ENCODE measurements at places on chromosomes 7 and 10.

GRCh38 chr7:158587162-158588084 is at the start of gene PTPRN2:
PTPRN2 (minus strand) TSS chr7:158587823.
- peak; percentile 65 for DNase-seq

DNA sequence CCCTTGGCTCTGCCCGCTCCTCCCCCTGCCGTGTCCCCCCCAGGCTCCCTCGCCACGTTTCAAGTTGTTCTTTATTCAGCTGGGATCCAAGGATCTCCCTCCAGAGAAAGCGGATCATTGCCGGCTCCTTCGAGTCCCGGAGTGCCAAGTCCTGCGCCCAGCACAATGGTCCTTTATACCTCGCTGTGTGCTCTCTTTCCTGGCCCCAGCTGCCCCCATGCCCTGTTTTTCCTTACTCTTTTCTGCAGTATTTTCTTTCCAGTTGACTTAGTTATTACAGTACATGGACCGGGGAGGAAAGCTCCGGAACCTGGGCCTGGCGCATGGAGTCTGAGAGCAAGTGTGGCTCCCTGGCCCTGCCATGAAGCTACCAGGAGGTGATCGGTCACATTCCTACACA is 88.1 kb upstream of the KMT2C start:
- no peak for DNase-seq

DNA sequence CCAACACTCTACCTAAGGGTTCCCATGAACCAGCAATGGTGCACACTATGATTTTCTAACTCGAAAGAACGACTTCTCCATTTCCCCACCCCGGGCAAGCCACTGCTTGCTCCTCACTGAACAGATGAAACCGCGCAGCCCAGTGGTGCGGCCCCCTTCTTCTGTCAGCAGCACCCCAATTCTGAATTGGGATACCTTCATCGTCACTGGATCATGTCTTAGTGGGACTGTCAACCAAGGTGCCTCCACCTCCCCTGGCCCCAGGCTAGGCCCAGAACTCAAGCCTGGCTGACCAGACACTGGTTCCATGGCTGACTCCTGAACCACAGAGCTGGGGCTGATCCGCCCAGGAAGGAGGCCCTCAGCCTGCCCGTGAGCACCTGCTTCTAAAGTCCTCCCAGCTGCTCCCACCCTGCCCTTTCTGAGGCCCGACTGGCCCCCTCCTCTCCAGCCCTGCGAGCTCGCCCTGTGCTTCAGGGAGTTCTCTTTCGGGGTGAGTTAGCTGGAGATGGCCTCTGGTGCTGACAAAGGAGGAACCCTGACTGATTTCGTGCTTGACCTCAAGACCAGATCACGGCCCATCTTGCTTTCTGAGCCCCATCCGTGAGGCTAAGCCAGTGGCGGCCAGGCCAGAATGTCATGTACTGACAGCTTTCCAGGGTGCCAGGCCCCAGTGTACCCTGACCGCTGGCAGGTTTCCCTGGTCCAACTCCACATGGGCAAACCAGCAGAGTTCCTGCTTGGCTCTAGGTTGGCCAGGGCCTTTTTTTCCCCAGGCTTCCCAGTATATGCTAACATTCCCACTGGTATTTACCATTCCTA is 44.5 kb downstream of the FAM53B start:
- no peak for DNase-seq

- no peak for DNase-seq
These were observed 117.0 kb downstream of the ALOX5 start for GRCh38 chr10:45491061-45491460.

DNA sequence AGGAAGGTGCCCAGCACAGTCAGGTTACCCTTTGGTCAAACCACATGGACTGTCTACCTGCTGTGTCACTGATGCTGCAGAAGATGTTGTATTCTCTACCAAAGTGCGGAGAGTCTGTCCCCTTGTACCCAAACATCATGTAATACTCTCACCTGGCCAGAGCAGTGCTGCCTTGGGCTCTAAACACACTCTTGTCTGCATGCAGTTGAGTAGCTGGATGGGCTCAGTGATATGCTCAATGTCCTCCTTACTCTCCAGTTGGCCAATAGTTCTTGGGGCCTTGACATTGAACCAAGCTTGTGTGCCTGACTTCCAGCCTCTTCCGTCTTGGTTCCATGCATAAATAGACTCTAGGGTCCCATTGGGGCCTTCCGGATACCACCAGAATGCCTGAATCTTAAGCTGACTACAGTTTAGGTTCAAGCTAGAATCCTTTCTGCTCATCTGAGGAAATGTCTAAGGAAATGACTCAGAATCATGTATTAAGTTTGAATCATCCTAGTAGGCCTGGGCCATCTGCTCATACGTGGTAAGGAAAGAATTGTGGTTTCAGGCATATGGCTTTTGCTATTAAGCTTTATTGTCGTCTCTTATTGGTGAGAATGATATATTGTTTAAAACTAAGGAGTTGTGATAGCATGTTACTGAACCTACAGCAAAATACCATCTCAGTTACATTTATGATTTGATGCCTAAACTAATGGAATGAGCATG is 118.0 kb downstream of the OTUD1 start:
- no peak for DNase-seq

- DNase-seq = no peak
These were observed 137.3 kb downstream of the AGMO start for GRCh38 chr7:15424468-15424867.

- DNase-seq = no peak
These were observed 7.4 kb upstream of the APBB1IP start for GRCh38 chr10:26430641-26431163.

DNA sequence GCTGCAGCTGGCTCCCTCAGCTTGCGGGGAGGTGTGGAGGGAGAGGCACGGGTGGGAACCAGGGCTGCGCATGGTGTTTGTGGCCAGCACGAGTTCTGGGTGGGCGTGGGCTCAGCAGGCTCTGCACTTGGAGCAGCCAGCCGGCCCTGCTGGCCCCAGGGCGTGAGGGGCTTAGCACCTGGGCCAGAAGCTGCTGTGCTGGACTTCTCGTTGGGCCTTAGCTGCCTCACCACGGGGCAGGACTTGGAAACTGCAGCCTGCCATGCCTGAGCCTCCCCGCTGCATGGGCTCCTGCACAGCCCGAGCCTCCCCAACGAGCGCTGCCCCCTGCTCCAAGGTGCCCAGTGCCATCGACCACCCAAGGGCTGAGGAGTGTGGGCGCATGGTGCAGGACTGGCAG is 120.1 kb downstream of the ZNF248 start:
- no peak for DNase-seq

DNA sequence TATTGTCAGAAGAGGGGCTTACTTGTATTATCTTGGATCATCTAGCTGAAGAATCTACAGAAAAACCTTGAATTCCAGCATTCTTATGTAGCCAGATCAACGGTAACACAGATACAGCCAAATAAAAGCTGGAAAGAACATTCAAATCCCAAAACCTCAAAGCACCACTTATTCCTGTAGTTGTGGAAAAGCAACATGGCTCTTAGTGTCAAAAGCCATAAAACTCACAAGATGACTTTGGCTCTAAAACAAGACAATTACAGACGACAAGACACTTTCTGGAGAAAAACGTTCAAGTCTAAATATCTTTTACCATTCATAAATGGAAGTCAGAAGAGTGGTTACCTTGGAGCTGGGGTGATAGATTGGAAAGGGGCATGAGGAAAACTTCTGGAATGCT is 173.0 kb downstream of the HERPUD2 start:
- no peak for DNase-seq

GRCh38 chr7:141664450-141664849 is 37.5 kb downstream of the DENND11 start:
- no peak for DNase-seq

GRCh38 chr7:38453168-38453567 is 178.0 kb downstream of the AMPH start:
- no peak for DNase-seq

- DNase-seq = no peak
These were observed 7.0 kb downstream of the PTF1A start for GRCh38 chr10:23198940-23199767.

DNA sequence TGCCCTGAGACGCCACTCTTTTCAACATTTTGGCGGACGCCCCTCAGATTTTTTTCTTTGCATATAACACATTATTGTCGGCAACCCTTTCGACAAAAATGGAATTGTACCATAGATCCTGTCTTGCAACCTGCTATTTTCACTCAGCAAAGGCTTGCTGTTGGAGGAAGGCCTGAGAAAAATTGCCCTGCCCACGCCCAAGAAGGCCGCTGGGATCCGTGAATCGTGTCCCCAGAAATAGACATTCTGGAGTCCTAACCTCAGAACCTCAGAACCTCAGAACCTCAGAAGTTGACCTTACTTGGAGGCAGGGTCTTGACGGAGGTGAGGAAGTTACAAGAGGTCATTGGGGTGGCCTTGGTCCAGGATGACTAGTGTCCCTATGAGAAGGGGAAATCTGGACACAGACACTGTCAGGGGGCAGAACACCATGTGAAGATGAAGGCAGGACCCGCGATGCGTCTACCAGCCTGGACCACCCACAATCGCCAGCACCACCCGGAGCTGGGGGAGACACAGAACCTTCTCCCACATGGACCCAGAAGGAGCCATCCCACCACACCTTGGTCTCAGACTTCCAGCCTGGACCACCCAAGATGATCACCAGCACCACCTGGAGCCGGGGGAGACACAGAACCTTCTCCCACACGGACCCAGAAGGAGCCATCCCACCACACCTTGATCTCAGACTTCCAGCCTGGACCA is 19.1 kb upstream of the DNAAF5 start:
- DNase-seq = no peak

GRCh38 chr7:77866786-77867536 is 68.4 kb downstream of the PHTF2 start:
- no peak for DNase-seq

DNA sequence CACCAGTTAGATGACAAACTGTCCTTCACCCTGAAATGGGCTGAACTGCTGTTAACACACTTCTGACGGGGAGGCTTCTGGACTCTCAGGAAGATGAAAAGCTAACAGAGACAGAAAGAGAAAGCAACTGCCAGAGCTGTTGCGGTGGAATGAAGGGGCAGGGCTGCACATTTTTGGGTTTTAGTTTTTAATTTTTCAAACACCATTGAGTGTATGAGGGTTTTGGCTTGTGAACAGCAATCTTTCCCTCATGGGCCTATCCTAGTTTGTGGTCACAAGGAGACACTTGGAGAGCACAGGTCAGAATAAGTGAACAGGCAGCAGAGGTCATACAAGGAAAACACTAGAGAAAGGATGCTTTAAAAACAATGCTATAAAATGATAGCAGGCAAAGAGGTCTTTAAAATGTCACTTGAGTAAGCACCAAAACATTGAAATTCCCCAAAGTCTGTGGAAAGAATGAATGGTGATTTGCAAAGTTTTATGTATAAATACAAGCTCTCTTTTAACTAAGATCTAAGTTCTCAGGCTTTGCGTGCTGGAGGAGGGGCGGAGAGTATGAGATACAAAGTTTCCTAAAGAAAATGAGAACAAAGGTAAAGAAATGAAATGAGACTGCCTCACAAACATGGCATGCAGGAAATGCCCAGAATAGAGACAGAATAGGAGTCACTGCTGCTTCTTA is 101.4 kb upstream of the GLI3 start:
- DNase-seq = no peak

GRCh38 chr10:33234831-33235237 is 99.6 kb downstream of the NRP1 start:
- no peak for DNase-seq

- DNase-seq = no peak
These were observed 16.8 kb downstream of the DLD start for GRCh38 chr7:107907790-107908189.

DNA sequence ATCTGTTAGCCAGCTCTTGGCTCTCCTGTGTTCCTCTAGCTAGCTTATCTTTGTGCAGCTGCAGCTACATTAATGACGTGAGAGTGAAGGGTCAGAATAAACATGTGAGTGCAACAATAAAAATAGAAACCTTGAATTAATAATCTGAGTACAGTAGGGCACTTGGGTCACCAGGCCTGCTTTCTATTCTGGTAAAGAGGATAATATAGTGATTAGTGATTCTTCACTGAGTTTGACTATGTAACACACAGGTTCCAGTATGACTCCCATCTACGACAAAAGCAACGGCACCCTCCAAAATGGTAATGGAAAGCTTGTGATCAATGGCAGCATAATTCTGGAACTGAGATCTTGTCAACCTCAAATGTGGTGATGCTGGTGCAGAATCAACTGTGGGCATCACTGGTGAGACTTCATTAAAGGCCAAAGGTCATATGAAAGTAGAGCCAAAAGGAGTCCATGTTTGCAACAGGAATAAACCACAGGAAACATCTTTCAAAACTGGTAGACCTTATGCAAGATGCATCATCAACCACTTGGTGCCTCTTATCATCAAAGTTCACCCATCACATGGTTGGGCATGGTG is 77.6 kb downstream of the NRBF2 start:
- DNase-seq = peak; percentile 26

DNA sequence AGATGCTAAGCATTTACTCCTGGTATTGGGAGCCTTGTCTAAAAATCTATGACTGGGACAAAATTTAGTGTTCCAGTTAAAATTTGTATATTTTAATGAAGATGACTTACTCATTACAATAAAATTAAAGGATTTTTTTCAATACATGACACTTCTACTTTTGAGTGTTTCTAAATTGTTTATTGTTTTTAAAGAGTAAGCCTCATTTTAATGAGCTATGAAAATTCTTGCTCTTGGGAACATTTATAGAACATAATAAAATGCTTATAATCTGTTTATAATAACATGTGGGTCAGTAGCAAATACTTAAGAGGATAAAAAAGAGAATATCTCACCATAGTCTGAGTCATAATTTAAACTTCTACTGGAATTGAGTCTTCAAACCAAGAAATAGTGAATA is 149.5 kb downstream of the PLCE1 start:
- DNase-seq = no peak

GRCh38 chr7:87475359-87476178 is at the start of gene ABCB4:
ABCB4 (minus strand) TSS chr7:87475680; CDS start chr7:87475465, 215 bp downstream.
- peak; percentile 8 for DNase-seq

DNA sequence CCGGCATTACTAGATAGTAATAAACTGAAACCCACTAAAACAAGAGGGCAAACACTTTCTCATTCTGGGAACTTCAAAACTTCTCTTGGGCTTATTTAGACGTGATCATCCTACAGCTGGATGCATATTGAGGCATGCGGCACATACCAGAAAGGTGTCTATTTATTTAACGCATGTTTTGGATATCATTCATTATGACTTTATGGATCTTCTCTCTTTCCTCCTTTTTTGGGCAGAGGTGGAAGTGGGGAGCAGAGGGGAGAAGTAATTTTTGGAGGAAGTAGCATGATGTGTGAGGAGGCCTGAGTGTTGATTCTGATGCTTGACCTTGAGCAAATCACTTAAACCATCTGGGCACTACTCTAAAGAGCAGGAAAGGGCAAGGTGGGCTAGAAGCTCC is 270.6 kb downstream of the TRIL start:
- DNase-seq = no peak
